ENCODE measurements at places on chromosomes 7 and 10.

DNA sequence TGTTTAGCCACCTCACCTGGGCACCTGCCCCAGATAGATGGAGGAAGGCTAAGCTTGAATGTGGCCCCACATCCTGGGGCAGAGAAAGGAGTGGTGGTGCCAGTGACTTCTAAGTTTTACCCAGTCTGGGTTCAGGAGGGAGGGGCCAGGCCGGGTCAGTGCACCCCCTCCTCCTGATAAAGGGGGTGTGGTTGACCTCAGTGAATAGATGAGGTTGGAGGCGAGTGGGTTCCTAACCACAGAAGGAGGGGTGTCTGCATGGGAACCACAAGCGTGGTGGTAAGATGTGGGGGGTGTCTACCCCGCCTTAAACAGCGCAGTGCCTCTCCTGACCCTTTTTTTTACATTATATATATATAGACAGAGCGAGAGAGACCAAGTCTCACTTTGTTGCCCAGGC, 105.3 kb upstream of the KCTD7 start:
- no peak for DNase-seq

DNA sequence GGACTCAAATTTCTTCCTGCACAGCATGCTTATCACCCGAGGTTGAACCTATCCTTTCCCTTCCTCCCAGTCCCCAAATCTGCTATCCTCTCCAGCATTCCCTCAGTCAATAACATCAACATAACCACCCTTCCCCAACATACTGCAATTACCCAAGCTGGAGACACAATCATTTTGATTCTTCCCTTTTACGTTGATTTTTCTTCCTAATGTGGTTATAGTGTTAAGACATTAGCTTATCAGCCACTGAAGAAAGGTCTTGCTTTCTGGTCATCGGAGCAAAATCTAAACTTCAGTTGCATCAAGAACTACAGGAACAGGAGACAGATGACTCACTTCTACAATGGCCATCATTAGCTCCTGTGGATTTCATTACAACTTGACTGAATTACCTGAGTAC, 3.5 kb upstream of the HBP1 start:
- no peak for DNase-seq

- DNase-seq = no peak
Observed at GRCh38 chr10:62333135-62333889, 40.9 kb upstream of the ZNF365 start.

DNA sequence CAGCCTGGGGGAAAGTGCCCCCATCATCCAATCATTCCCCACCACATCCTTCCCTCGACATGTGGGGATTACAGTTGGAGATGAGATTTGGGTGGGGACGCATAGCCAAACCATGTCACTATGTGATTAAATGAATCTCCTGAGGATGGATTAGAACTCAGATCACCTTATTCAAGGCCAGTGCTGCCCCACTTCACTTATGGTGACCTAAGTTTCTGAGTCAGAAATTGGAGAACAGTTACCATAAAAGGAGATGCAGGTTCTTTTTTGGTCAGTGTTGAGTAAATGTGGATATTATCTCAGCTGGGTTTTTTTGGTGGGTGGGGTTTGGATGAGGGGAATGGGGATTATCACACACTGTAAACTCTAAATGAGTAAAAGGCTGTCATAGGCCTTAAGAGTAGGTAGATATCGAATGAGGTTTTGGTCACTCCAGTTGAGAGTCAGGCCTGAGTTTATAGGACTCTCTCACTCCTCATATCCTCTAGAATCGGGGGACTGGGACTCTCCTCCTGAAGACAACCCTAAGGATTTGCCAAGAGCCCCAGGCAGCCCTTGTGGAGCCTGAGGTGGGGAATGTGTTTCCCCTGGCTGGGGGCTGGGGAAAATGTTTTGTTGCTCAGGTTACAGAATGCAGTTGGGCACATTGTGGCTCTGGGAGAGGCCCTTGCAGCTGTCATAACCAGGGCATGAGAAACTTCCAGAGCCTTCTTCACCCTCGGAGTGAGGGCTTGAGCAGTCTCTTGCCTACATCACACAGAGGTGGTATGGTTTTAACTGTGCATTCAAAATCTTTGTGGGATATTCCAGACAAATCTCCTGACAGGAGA, 213.0 kb downstream of the BAMBI start:
- DNase-seq = no peak

- DNase-seq = no peak
Observed at GRCh38 chr7:36673703-36674102, 50.6 kb downstream of the AOAH start.

- no peak for DNase-seq
Observed at GRCh38 chr7:115816318-115816974, 214.1 kb downstream of the TFEC start.

GRCh38 chr10:43044961-43045621, 31.8 kb upstream of the RET start:
- no peak for DNase-seq

DNA sequence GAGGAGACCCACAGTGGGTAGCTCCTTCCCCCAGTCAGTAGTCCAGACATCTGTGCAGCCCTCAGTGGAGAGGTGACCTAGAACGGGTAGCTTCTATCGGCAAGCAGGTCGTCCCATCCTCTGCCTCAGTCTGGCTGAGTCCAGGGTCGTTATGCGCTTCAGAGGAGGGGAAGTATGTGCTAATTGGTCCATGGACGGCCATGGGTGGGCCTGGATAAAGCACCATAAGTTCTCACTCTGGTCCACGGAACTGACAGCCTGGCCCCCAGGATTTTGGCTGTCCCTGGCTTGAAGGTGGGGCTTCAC, 78.6 kb downstream of the HDAC9 start:
- DNase-seq = no peak

GRCh38 chr7:153322991-153323390, 563.4 kb downstream of the ACTR3B start:
- DNase-seq = no peak

GRCh38 chr7:45937301-45937700, 16.2 kb upstream of the IGFBP3 start:
- DNase-seq = no peak

GRCh38 chr7:1314021-1314907, 81.6 kb downstream of the UNCX start:
- DNase-seq = no peak

DNA sequence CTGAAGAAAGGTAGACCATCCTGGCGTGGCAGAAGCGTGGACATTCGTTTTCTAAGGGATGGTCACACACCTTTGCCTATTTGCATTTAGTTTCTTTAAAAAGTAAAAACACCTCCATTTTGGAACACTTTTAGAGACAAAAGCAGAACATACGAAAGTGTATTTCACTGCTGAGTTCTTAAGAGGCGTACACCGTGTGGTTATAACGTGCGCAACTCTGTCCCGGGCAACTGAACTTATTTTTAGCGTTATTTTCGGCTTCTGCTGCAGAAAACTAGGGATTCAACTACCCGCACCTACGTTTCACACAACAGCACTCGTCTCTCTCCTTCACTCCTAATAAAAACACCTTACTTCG, 557 bp upstream of the LSM8 start:
- no peak for DNase-seq

DNA sequence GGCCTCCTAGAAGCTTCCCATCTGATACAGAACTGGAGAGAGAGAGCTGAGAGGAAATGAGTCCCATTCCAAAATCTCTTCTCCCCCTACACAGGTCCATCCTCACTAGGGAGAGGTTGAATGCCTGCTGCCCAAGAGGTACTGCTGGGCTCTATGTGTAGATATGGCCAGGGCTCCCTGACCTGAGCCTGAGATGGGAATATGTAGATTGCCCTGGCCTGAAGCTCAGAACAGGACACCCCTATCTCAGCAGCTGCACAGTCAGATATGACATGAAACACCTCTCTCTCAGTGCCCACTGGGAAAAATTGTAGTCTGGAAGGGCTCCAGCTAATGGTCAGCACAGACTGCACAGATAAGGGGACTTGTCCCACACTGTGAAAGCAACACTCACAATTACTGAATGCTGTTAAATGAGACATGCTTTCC, 3.1 kb upstream of the IFIT1B start:
- no peak for DNase-seq

DNA sequence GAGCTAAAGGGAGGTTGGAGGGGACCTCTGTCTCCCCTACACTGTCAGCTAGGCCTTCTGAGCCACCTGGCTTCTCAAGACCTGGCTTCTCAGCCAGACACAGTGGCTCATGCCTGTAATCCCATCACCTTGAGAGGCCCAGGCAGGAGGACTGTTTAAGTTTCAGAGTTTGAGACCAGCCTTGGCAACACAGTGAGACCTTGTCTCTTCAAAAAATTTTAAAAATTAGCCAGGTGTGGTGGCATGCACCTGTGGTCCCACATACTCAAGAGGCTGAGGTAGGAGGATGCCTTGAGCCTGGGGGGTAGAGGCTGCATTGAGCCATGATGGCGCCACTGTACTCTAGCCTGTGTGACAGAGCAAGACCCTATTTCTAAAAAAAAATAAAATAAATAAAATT, 33.1 kb downstream of the PIP4K2A start:
- DNase-seq = no peak

DNA sequence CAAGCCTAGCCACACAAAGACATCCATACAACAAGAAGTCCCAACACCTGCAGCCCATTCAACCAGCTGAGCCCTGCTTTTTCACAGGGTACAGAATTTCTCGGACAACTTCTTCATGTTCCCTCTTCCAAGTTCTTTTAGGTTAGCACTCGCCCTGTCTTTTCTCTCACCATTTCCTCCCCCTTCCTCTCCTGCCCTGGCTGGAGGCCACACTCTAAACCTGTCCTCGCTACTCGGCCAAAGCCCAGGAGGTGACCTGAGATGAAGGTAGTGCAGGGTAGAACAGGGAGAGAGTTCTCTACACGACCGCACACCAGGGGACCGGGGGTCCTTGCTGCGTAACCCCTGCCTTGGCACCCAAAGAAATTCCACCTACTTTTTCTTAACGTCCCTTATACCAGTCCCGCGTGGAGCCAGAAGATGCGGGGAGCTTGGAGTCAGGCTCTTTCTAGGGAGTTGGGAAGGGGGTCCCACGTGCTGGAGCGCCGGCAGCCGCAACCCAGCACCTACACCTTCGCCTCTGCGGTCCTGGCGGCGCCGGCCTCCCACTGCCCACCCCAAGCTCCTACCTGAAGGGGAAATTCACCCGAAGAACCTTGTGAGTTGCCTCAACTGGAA, 16.0 kb upstream of the DLX6 start:
- DNase-seq = no peak
